ENCODE measurements at places on chromosomes 6 and 20. TPM values are rescaled to one million over a fixed set of nuclear protein-coding genes. Genes with fewer than 3 reads are reported as not detected.

DNA sequence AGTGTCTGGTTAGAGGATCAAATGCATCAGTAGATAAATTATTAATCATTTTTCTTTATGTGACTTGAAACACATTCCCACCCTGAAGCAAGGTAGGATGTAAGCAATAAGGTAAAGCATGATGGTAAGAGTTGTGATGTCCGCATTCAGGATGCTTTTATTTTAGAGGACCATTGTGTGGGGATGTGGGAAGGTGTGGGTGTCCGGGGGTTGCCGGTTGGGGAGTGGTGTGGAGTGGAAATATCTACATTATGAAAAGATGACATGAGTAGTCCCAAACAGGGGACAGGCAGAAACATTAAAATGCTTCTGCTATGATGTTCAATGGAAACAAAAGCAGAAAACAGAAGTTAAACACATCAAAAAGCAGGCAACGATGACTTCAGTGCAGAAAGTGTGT lies 215.4 kb downstream of the HIVEP2 start:
- no peak for DNase-seq

DNA sequence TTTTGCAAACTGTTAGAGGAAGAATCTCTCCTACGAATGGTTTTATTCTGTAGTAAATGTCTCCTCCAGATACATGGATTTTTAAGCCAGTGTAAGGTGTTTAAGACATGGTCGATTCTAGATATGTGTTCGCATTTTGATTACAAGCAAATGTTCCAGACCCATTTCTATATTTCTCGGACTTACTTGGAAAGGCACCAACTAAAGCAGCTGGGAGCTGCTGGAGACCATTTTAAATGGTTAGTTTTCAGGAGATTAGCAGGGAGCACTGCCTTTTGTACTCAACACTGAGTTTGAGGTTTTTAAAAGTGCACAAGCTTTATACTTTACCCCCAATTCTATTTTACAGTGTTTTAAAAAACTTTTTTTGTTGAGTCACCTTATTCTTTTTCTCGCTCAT lies 857.0 kb downstream of the KIF16B start:
- no peak for DNase-seq

DNA sequence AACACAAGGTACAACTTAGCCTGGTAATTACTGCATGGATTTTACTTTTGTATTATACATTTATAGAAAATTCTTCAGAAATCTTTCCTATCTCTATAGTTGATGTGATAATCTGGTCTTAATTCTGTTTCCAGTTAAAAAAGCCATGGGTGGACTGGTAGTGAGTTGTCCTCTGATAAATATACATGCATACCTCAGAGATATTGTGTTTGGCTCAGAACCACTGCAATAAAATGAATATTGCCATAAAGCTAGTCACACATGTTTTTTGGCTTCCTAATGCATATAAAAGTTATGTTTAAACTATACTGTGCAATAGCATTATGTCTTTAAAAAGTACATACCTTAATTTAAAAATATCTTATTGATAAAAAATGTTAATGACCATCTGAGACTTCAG lies 708.6 kb upstream of the MARCKS start:
- DNase-seq: no peak

DNA sequence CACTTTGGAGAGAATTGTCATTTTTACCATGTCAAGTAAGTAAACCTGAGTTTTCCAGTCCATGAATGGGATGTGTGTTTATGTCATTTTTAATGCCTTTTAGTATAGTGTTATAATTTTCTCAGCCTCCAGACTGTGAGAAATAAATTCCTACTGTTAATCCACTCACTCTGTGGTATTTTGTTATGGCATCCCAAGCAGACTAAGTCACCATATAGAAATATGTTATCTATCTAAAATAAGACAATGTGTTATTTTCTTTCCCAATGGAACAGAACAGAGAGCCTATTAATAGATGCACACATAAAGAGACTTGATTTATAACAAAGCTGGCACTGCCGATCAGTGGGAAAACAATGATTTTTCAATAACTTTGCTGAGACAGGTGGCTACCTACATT lies 70.2 kb upstream of the SLC4A11 start:
- no peak for DNase-seq

KCNB1 gene
- polyA plus RNA-seq: 1.0 TPM

CFAP61 gene
- polyA plus RNA-seq: not detected

DNA sequence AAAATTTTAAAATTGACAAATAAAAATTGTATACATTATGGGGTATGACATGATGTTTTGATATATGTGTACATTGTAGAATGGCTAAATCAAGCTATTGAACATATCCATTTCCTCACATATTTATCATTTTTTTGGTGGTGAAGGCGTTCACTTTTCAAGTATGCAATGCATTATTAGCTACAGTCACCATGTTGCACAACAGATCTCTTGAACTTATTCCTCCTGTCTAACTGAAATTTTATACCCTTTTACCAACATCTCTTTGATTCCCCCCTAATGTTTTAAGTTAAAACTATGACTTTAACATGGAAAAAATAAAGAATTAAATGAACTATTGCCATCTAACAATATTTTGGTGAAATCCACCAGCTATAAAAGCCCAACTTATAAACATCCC lies 65.2 kb upstream of the UST start:
- no peak for DNase-seq

- DNase-seq: no peak
Observed at GRCh38 chr20:61583356-61583755, 331.3 kb downstream of the CDH4 start.

- DNase-seq: no peak
Observed at GRCh38 chr6:53578371-53578770, 33.5 kb upstream of the GCLC start.

- no peak for DNase-seq
Observed at GRCh38 chr6:3549314-3549940, 92.6 kb upstream of the SLC22A23 start.

ENPP5 gene
- 6.7 TPM for polyA plus RNA-seq

DNA sequence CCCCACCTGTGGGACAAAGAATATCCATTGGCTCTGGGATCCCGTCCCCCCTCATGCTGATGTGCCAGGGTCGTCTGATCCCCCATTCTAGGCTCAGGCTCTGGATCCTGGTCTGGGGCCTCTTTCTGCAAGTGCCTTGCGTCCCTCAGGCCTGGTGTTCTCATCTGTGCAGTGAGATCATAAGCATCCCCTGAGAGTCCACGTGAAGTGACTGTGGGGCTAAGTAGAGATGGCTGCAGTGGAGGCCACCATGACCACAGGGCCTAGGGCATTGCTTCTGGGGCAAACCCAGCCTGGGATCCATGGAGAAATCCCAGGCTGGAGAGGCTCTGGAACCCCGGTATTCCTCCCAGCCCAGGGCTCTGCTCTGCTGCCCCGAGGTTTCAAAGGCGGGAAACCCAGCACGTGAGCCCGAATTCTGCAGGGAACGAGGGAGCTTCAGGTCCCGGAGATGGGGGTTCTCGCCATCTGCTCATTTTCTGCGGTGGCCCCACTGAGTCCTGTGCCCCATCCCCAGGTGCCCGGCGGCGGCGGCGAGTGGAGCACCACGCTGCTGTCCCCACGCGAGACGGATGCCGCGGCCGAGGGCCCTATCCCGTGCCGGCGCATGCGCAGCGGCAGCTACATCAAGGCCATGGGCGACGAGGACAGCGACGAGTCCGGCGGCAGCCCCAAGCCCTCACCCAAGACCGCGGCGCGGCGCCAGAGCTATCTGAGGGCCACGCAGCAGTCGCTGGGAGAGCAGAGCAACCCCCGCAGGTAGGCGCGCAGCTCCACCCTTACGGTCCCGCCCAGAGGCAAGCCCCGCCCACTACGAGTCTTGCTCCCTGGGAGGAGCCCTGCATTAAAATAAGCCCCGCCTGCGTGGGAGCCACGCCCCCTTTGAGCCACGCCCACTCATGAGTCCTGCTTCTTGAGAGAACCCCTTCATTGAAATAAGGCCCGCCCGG lies 105.5 kb upstream of the MYL9 start:
- peak; percentile 76 for DNase-seq

TPD52L2 gene
- polyA plus RNA-seq: 93.8 TPM

GRCh38 chr6:6368684-6369052 lies 48.2 kb upstream of the F13A1 start:
- no peak for DNase-seq

DNA sequence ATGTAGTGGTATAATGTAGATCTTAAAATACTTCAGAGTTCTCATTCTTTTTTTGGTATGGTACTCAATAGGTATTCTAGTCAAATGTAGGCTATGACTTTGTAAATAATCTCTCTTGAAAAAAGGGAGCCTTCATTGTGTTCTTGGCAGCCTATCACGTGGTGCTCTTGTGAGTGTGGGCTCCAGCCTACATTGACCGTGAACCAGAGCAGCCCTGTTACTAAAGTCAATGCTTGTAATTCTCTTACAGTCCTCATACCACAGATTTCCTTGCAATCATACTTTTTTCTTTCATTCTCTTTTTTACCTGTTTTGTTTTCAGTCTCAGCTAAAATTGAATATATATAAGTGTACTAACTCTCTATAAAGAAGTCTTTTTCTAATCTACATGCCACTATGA lies 31.1 kb downstream of the ARID1B start:
- DNase-seq: no peak

DNA sequence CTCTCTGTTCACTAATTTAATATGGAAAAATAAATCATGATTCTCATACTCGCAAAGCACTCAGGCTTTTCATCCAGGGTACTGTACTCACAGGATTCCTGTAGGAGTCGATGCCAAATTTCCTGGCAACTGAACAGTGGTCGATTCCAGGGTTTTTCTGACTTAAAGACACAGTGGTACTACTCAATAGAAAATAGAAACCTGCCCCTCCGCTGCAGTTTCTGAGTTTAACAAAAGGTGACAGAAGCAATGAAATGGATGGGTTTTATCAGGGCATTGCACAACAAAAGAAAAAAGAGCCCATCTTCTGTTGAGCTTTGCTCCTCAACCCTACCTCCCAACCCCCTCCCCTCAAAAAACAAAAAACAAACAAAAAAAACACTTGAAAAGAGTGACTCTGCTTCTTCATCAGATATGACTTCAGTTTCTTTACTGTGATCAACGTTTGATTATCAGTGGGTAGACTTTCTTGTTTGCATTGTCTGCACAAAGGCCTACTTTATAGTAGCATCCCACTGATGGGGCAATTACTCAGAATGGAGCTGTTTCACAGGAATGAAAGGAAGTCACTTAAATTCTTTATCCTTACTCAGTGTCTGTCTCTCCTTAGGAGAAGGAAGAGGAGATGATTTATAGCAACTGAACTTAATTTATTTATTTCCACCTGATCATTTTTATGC lies 96.2 kb upstream of the FOXO3 start:
- no peak for DNase-seq

- no peak for DNase-seq
Observed at GRCh38 chr20:25016471-25016870, 23.9 kb upstream of the APMAP start.

FKBP5 gene
- 233 TPM for polyA plus RNA-seq

MUC22 gene
- not detected for polyA plus RNA-seq

DNA sequence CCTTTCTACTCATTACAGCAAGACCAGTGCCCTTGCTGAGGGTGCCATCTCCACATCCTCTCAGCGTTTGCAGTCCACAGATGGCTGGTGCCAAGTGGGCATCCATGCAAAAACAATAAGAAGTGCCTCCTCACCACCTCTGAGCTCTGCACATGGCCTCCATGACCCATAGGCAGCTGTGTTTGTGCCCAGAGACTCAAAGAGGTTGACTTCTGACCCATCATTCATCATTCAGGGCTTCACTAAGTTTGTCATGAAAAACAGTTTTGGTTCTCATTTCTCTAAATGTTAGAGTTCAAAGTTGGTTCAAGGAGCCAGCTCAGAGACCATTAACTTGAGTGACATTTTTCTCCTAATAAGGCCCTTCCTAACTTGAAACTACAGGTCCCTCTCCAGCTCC lies 512.6 kb upstream of the MAP3K7 start:
- DNase-seq: no peak

- peak; percentile 80 for DNase-seq
Observed at GRCh38 chr6:30100585-30101443, 12.1 kb downstream of the TRIM31 start.

DNA sequence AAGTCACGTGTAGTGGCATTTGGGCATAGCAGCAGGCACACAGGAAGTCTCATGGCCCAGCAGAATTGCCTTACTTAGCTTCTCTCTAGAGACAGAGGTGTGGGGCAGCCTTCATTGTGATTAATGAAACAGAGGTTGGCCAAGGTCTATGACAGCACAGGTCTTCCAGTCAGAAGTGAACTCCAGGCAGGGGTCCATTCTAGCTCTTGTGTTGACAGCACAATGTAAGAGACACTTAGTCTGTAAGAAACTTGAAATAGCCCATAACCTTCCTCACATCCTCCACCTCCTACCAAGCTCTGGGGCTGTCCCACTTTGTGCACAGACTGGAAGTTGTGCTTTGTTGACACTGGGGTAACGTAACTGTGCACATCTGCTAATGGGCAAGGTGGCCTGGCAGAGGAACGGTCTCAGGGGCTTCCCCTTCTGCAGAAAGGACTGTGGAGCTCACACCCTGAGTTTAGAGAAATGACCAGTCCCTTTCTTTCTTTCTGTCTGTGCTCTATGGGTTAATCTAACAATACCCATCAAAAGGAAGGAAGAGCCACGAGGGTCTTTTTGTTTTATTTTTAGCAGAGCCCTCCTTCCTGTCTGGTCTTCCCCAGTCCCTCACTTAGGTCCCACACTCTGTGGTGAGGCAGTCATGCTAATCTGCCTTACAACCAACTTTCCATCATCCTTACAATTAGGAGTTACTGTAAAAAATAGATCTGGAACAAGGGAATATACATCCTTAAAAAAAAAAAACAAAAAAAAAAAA lies 35.6 kb upstream of the TAGAP start:
- no peak for DNase-seq

BPI gene
- 0.66 TPM for polyA plus RNA-seq

DNA sequence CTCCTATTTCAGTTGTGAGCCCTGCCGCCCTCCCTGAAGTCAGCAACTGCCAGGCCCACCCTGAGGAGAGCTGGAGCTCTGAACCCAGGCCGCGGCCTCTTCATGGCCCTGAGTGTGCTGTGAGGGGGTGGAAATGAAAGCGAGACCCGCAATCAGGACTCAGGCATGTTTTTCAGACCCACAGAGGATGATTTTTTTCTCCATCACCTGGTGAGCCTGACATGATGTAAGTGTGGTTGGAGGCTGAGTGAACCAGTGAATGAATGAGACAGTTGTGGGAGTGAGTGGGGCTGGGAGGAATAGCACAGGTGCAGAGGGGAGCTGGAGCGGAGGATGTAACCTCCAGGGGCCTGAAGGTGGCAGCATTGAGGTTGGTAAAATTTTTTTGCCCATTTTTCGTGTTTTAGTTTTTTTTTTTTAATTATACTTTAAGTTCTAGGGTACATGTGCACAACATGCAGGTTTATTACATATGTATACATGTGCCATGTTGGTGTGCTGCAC lies 18.3 kb downstream of the RAET1L start:
- peak; percentile 37 for DNase-seq

GRCh38 chr6:168197636-168198301 lies 118.8 kb upstream of the FRMD1 start:
- no peak for DNase-seq

RAET1L gene
- not detected for polyA plus RNA-seq

GRCh38 chr6:39839445-39839844 lies 47.3 kb downstream of the DAAM2 start:
- no peak for DNase-seq

F13A1 gene
- 3.7 TPM for polyA plus RNA-seq

CST7 gene
- polyA plus RNA-seq: not detected

CFAP206 gene
- not detected for polyA plus RNA-seq

GRCh38 chr20:57618091-57618763 lies 2.0 kb downstream of the ZBP1 start:
- DNase-seq: peak; percentile 39

- DNase-seq: no peak
Observed at GRCh38 chr6:84417260-84417659, 189.8 kb upstream of the CEP162 start.

GRCh38 chr20:38315290-38315966 lies 11.5 kb downstream of the BPI start:
- no peak for DNase-seq

SLC35D3 gene
- polyA plus RNA-seq: not detected

Measured in hepatocyte (in vitro differentiated cells).